ENCODE measurements at places on chromosomes 2 and 18.
A peak's percentile ranks its signal among the peaks of the same experiment; 100 is the strongest.

DNA sequence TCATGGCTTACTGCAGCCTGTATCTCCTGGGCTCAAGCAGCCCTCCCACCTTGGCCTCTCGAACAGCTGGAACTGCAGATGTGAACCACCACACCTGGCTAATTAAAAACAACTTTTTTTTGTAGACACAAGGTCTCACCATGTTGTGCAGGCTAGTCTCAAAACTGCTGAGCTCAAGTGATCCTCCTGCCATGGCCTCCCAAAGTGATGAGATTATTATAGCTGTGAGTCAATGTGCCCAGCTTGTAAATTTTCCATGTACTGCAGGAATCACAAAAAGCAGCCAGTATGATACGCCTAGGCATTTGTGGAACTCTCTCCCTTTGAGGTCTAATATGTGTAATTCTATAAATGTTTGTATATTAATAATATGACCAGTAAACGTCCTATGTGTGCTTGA is 59.9 kb downstream of the MSH6 start:
- DNase-seq = no peak

DNA sequence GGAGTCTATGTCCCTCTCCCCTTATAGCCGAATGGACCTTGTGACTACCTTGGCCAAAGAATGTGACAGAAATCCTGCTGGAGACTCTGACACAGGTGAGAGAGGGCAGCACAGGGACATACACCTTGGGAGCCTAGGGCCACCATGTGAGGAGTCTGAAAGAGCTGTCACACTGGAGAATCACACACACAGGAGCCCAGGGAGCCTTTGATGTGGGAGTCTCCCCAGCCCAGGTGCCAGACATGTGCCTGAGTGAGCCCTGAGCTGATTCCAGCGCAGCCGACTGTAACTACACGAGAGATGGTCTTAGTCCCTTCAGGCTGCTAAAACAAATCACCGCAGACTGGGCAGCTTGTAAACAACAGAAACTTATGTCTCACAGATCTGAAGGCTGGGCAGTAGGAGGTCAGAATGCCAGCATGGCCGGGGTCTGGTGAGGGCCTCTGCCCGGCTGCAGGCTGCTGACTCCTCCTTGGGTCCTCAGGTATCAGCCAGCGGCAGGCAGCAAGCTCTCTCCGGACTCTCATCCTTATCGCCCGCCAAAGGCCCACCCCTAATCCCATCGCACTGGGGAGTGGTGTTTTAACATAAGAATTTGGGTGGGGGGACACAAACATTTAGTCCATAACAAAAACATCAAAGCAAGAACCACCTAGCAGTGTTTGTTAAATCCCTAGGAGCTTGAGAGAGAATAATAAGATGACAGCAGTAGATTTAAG is 63.8 kb upstream of the GPR45 start:
- DNase-seq = no peak

DNA sequence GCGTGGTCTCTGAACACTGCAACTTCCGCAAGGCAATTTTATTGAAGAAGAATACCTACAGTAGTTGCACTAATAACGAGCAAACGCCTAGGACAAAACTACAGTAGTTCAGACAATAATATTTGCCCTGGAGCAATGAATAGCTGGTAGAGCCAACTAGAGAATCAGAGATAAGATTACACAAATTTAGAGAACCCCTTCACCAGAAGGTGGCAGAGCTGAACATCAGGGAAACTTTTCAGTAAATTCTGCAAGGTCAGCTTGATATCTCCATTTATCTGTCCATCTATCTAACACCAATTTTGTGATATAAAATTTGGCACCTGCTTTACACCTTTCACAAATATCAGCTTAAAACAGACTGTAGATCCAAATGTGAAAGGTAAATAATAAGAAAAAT is 43.8 kb downstream of the CDH19 start:
- no peak for DNase-seq

GRCh38 chr2:36456227-36457175 is 100.9 kb downstream of the CRIM1 start:
- DNase-seq = no peak

GRCh38 chr2:143282684-143283083 is 153.5 kb downstream of the ARHGAP15 start:
- no peak for DNase-seq

DNA sequence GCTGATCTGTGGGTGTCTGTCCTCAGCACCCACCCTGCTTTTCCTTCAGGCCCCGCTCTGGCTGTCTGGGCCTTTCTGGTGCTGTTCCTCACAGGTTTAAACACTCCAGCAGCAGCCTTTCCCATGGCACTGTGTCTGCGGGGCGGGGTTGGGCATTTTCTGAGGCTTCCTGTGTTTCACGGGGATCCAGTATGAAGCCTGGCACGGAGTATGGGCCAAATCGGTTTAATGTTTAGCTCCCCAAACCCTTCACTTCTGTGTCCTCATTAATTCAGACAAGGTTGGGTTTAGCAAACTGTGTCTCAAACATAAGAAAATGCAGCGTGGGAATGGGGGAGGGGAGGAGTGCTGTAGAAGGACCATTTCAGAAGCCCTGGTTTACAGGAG is 44.9 kb downstream of the HPCAL1 start:
- no peak for DNase-seq

GRCh38 chr18:24659827-24660720 is 199.6 kb downstream of the HRH4 start:
- DNase-seq = peak; percentile 3

- no peak for DNase-seq
These were observed 191.5 kb downstream of the SLC8A1 start for GRCh38 chr2:40260437-40260836.

- DNase-seq = peak; percentile 81
These were observed 24.9 kb downstream of the BIN1 start for GRCh38 chr2:127081826-127082633.

GRCh38 chr2:103669531-103669930 is 907.7 kb downstream of the TMEM182 start:
- no peak for DNase-seq

- DNase-seq = no peak
These were observed 95.1 kb downstream of the SPTBN1 start for GRCh38 chr2:54551123-54551756.

GRCh38 chr2:96109361-96109680 is 7.0 kb downstream of the ADRA2B start:
- DNase-seq = no peak

- no peak for DNase-seq
These were observed 536 bp downstream of the PDE1A start for GRCh38 chr2:182426082-182426917.

- DNase-seq = no peak
These were observed 146.4 kb upstream of the ID2 start for GRCh38 chr2:8535469-8535795.

DNA sequence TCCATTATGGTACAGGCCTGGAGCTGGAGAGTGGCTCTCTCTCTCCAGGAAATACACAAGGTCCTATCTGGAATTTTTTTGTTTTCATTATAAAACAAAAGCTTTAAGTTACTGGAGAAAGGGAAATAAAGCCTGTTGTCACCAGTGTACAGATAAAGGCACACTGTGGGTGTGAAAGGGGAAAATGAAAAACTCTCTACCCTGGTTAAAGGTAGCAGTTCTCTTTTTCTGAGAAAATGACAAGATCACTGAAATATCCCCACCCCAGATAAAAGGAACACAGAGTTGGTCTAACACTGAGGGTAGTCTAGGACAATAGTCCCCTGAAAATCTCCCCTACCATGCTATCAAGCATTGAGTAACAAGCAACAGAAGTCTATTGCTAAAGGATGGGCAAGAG is 438.7 kb downstream of the MBD2 start:
- DNase-seq = no peak

- DNase-seq = no peak
These were observed 35.8 kb upstream of the KCNH7 start for GRCh38 chr2:162874412-162874811.

DNA sequence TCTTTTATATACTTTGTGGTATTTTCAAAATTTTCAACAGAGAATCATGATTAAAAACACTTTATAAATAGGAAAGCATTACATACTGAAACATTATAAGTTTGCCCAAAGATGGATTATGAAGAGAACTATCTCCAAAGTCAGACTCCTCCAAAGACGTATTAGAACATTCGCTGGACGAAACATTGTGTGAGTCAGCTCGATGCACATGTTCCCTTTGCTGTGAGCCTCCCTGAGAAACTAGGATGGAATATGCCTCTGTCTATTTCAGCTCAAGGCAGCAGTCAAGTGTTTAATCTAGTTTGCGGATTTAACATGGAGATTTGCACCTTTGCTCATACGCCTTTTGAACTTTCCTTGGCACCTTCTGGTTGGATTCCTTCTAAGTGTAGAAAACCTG is 92.2 kb upstream of the NCKAP5 start:
- no peak for DNase-seq

GRCh38 chr2:207317378-207317984 is 151.7 kb upstream of the KLF7 start:
- no peak for DNase-seq

- no peak for DNase-seq
These were observed 135.6 kb downstream of the GALNT14 start for GRCh38 chr2:31002537-31003150.

DNA sequence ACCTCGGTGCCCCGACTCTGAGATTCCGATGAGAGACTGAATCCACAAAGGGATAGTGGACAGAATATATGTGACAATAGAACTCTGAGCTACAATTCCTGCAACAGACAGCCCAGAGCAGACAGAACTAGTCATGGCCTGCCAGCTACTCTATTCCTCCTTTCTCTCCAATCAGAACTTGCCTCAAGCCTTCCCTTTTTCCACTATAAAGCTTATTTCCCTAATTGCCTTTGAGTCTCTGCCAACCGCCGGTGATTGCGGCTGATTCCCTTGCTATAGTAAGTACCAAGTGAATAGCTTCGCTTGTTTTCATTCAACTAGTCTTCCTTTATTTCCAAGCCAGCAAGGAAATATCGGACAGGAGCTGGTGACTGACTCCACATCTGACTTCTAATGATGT is 96.8 kb downstream of the DSC3 start:
- DNase-seq = no peak

DNA sequence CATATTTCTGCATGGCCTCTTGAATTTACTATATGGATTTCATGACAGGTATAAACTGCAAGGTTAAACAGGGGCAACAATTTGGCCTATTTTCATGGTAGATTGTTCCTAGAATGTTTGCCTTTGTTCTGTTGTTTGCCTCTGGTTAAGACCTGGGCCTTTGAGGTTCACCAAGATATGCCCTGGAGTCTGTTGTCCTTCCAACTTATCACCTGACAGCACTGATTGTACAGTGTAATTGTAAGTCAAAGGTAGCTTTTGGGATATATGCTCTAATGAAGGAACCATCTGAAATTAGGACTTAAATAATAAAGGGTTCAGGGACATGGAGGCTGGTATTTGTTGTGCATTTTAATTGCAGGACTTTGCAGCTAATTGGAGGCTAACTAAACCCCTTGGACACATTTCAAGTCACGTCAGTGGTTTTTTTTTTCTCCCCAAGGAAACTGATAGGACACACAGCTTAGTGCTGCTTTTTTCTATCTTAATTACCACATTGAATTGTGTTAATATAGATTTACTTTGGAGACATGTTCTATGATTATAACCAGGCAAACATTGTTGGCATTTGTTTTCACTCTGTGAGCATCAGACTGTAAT is 771.2 kb upstream of the LINC00305 start:
- DNase-seq = no peak

DNA sequence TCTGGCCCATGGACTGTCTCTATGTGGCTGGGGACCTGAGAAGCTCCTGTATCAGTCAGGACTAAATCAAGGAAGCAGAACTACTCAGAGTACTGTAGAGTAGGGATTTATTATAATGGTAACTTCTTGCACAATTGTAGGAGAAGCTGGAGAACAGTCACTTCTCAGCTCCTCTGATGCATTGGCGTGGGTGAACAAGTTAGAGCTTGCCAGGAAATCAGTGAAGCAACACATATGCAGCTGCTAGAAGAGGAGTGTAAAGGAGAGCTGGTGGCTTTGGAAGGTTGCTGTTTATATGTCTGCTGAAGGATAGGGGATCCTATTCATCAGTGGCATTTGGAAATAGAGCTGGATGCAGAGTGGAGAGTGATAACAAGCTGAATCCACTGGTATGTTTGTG is 215.5 kb upstream of the CWC22 start:
- no peak for DNase-seq

- no peak for DNase-seq
These were observed 5.0 kb downstream of the GAD1 start for GRCh38 chr2:170821531-170822289.

DNA sequence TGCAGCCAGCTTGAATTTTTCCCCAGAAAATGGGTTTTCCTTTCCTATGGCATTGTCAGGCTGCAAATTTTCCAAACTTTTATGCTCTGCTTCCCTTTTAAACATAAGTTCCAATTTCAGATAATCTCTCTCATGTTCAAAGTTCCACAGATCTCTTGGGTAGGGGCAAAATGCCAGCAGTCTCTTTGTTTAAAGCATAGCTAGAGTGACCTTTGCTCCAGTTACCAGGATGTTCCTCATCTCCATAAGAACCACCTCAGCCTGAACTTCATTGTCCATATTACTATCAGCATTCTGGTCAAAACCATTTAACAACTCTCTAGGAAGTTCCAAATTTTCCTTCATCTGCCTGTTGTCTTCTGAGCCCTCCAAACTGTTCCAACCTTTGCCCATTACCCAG is 68.3 kb downstream of the SGPP2 start:
- DNase-seq = no peak

- DNase-seq = no peak
These were observed 496.7 kb upstream of the PIK3C3 start for GRCh38 chr18:41458376-41458775.

DNA sequence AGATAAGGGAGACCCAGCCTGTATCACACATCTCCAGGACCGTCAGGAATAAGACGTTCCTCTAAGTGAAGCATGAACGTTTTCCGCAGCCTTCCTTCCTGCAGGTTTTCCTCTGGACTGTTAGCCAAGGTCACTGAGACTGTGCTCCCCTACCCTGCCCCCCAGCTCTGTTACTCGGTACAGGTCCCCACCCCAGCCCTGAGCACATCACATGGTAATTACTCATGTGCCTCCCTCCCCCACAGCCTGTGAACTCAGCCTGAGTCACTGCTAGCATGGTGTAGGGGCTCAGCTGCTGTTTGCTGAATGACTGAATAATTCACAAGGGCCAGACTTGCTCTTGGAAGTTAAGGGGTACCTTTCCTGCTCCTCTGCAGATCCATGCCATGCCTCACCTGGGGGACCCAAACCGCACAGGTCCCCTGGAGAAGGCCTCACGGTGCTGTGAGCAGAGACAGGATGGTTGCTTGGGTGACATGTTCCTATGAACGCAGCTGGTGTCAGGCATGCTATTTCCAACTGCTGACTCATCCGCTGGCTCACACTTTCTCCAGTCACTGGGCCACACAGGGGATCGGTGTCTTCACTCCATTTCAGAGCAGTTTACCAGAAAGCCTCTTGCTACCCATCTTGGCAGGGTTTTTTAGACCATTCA is 88.2 kb downstream of the PLB1 start:
- DNase-seq = no peak

GRCh38 chr2:130972410-130972809 is 120.8 kb downstream of the FAM168B start:
- no peak for DNase-seq

Data from GM19239 (cell line).